ENCODE measurements at places on chromosomes 7 and 10.
A peak's percentile ranks its signal among the peaks of the same experiment; 100 is the strongest.

DNA sequence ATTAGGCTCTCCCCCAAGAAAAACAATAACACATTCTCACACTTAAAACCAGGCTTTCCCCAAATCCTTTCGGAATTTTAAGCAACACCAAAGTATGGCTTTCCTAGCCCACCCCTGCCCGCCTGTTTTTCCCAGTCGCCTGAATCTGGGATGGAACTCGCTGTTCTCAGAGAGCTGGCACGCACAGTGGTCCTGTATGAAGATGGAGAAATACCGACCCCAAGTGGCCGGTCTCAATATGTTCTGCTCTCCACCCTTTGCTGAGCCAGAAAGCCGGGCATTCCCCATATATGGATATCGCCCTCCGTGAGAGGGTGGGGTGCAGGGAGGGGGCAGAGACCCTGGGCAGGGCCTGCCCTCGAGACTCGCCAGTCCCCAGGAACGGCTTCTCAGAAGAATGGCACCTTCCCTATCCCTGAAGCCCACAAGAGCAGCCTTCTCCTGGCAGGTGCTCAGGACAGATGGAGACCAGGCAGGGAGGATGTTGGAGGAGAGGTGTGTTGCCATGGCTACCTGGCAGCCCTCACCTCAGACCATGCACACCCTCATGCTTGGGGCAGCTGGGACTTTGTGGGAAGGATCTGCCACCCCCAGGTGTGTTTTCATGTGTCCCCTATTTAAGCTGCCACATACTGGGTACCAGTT, 3.4 kb downstream of the TACR2 start:
- peak; percentile 16 for DNase-seq

DNA sequence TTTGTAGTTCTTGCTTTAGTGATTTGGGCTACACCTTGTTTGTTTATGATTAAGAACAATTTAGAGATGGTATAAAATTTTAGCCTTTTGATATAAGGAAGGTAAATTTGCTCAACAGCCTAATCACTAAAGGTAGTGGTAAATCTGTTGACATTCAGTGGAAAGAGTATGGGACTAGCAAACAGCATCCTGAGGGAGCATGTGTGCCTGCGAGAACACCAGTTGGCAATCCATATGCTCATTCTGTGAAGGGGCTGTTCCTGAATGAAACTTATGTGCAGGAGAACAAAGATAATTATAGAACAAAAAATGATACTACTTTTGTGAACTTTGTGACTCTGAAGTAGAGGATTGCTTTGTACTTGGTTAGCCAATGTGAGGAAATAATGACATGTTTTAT, 44.0 kb downstream of the CAPZA2 start:
- DNase-seq: no peak

DNA sequence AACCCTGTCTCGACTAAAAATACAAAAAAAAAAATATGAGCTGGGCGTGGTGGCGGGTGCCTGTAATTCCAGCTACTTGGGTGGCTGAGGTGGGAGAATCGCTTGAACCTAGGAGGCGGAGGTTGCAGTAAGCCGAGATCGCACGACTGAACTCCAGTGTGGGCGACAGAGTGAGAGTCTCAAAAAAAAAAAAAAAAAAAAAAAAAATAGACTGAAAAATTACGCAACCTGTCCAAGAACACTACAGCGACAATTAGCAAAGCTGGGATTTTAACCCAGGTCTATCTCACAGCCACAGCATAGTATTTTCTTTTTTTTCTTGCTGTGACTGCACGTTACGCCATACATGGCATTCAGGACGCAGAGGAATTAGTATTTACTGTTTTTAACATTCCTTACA, 1.1 kb upstream of the RABGEF1 start:
- peak; percentile 28 for DNase-seq

DNA sequence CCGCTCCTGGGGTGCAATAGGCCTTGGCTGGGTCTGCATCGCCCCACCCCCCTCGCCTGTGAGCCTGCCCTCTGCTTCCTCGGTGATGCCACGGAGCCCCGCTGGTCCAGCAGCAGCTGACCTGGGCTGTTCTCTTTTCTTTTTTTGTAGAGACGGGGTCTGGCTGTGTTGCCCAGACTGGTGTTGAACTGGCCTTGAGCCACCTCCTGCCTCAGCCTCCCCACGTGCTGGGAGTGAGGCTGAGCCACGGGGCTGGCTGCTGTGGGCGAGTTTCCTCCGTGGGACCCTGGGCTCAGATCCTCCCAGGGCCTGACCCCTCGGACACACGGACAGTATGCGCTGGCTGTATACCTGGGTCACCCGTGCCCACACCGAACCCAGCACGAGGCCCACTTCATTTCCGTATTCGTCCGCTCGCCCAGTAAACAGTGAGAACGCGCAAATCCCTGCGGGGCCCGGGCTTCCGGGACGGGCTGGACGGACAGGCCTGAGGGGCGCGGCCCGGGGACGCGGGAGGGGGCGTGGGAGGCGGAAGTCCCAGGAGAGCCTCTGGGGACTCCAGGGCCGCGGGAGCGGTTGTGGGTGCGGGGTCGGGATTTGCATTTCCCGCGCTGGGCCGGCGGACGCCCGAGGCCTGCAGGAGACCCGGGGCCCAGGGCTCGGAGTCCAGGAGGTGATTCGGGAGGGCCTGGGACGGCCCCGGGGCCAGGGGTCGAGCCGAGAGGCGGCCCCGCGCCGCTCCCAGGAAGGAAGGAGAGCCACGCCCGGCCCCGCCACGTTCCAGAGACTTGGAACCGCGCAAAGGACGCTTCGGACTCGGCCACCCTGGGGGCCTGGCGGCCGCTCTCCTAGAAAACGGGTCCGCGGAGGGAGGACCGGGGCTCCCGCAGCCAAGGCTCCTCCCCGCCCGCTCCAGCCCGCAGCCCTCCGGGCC, 57.7 kb upstream of the DNAJB6 start:
- DNase-seq: no peak

DNA sequence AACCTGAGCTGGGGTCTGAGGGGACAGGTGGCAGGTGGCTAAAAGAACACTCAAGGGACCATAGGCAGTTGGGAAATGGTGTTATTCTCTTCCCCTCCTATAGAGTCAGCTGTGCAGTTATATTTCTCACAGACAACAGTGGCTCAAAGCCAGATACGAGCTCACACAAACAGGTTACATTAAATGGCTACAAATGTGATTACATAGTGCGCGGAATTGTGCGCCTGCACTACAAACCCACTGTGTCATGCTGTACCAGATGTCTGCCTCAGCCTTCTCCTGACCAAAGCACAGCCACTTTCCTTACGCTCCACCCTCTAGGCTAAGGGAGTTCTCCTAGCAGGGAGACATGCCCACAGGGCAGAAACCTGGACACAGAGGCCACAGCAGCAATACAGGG, 387.2 kb downstream of the CNTNAP2 start:
- DNase-seq: no peak

DNA sequence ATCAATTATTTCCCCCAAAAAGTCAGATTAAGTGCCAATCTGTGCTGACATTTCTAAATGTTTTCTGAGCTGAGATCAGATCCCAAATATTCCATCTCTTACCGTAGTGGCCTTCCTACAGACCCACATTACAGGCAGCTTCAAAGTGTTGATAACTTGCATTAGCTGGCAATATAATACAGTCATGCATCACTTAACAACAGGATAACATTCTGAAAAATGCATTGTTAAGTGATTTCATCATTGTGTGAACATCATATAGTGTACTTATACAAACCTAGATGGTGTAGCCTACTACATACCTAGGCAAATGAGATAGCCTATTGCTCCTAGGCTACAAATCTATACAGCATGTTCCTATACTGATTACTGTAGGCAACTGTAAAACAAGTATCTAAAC, 22.4 kb downstream of the SLC25A13 start:
- DNase-seq: no peak

- peak; percentile 21 for DNase-seq
These were observed 98.8 kb downstream of the SDK1 start for GRCh38 chr7:3399858-3400257.

GRCh38 chr7:72805526-72806494, 22.2 kb downstream of the TYW1B start:
- DNase-seq: peak; percentile 77

DNA sequence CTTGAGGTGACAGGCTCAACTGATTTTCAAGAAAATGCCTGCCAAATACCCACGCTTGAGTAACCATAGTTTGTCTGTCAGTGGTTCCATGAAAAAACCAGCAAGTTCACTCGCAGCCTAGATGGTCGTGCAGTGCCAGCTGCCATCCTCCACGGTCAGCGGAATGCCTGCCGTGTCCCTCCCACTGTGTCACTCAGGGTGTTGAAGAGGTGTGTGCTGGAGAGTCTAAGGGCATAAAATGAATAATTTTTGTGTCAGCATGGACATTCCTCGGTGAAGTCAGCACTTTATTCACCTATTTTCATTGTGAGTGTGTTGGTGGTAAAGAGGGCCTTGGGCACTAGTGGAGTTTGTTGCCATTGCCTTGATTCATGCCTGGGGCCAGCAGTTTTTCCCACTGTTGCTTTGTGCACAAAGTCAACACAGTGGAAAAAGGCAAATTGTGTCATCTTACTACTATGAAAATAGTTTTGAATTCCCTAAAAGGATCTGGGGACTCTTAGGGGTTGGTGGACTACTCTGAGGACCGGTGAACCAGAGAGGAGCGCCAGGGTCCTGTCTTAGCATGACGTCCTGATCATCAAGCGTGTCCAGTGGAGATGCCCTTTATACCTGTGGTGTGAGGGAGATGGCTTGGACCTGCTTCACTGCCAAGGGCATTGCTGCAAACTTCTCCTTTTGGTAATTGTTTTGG, 17.6 kb downstream of the MINDY4 start:
- no peak for DNase-seq

GRCh38 chr10:14949291-14949690, 4.6 kb downstream of the DCLRE1C start:
- no peak for DNase-seq

- DNase-seq: no peak
These were observed 21.8 kb upstream of the DGKB start for GRCh38 chr7:14924398-14924797.

- no peak for DNase-seq
These were observed 465 bp upstream of the NPY start for GRCh38 chr7:24283554-24283896.

- no peak for DNase-seq
These were observed 74.2 kb downstream of the MALSU1 start for GRCh38 chr7:23373151-23374004.

GRCh38 chr7:37690206-37690605, 6.6 kb downstream of the GPR141 start:
- peak; percentile 31 for DNase-seq

DNA sequence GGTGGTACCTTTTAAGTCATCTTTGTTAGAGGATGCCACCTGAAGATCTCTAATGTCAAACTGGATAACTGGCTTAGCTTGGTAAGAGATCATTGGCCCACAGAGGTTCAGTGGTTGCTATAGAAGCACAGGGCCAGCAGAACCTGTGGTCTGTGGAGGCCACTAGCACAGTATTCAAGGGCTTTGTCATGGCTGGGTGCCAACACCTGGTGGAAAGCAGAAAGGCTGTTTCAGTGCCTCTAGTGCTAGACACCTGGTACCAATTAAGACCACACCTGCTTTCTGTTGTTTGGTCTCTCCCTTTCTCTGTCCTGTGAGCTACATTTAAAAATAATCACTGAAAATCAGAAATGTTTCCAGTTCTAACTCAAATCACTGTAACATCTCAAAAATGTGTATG, 10.0 kb upstream of the PCGF5 start:
- DNase-seq: no peak

DNA sequence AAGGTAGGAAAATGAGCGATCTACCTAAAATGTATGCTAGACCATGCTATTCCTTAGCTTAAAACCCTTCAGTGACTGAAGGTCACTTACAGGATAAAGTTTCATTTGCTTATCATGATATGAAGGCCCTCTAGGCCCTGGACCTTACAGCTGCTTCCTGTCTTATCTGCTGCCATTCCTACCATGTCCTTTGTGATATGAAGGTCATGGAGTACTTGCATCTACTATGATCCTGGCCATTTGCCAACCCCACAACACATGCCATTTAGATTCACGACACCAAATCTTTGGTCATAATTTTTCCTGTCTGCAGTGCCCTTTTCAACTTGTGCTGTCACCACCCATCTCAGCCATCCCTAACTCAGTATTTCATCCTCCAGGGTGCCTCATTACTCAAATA, 181.8 kb upstream of the MDFIC start:
- DNase-seq: no peak

GRCh38 chr10:124592101-124592500, 130.5 kb downstream of the LHPP start:
- DNase-seq: no peak

GRCh38 chr10:110947061-110947595, 27.7 kb downstream of the SHOC2 start:
- DNase-seq: no peak

DNA sequence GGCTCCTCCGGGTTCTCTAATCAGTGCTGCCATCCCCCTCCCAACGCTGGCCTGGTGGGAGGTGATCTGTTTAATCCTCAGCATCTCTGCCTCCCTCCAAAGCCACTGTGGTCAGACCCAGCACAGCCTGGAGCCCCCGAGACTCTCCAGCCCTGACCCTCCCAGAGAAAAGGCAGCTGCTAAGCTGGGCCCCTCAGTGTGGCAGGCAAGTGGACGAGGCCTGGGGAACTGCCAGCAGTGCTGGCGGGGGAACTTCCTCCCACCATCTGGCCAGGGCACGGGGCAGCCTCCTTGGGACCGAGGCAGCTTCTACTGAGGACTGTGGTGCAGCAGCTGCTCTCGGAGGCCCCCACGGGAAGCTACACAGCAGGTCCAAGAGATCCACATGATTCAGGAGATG, 51.1 kb downstream of the DPYSL4 start:
- no peak for DNase-seq

DNA sequence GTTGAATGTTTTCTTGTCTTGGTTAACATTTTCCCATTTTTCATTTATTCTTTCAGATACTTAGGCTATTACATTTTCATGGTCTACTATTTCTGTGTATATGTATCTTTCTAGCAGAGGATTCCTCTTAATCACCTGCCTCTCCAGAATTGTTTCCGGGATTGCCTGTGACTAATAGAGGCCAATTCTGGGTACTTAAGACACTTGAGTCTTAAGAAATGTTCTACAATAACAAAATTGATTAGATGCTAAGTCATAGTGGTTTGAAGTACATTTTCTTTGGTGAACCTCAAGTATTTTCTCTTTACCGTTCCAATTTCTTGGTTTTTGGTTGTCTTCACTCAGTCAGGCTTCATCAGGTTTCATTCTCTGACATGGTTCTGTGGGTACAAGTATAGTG, 26.4 kb downstream of the BBS9 start:
- no peak for DNase-seq

DNA sequence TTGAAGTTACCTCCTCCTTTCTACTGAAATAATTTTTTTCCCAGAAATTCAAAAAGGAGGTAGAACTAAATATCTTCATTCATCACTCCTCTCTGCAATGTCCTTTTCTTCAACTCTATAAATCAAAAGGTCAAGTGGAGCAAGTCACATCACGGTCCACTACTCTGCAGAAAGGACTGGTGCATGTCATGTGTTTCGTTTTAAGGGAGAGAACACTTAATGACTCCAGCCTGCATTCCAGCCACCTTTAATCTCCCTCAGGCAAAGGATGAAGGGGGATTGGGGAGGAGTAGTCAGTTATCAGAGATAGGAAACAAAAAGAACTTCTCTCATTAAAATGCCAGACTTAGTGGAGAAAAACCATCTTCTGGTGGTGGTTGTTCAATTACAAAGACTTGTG, 78.9 kb downstream of the ANK3 start:
- no peak for DNase-seq

GRCh38 chr10:13527864-13528122, 1.0 kb downstream of the BEND7 start:
- no peak for DNase-seq
